Naive thymus-derived CD8-positive, alpha-beta T cell (primary cell): ENCODE measurements at places on chromosomes 7 and 10.

- no peaks in the 10 kb centered on the region for H3K27me3 ChIP-seq
- no peaks in the 10 kb centered on the region for H3K4me1 ChIP-seq
- H3K27ac ChIP-seq, result no peak overlapping the region
- no peak for DNase-seq
- no peaks in the 10 kb centered on the region for H3K36me3 ChIP-seq
Observed at GRCh38 chr10:7738536-7739407, 35.7 kb downstream of the ITIH2 start.

GRCh38 chr10:56063642-56064041 is 297.4 kb downstream of the ZWINT start:
- no peak for DNase-seq
- H3K27me3 ChIP-seq, result no peaks in the 10 kb centered on the region
- no peaks in the 10 kb centered on the region for H3K36me3 ChIP-seq
- no peak overlapping the region for H3K27ac ChIP-seq
- H3K4me3 ChIP-seq, result no peak overlapping the region

- H3K4me1 ChIP-seq, result peaks cover 3% of the 10 kb centered on the region
- no peaks in the 10 kb centered on the region for H3K36me3 ChIP-seq
- H3K4me3 ChIP-seq, result no peak overlapping the region
- no peak overlapping the region for H3K27ac ChIP-seq
Observed at GRCh38 chr7:22386206-22386858, 29.4 kb upstream of the RAPGEF5 start.

DNA sequence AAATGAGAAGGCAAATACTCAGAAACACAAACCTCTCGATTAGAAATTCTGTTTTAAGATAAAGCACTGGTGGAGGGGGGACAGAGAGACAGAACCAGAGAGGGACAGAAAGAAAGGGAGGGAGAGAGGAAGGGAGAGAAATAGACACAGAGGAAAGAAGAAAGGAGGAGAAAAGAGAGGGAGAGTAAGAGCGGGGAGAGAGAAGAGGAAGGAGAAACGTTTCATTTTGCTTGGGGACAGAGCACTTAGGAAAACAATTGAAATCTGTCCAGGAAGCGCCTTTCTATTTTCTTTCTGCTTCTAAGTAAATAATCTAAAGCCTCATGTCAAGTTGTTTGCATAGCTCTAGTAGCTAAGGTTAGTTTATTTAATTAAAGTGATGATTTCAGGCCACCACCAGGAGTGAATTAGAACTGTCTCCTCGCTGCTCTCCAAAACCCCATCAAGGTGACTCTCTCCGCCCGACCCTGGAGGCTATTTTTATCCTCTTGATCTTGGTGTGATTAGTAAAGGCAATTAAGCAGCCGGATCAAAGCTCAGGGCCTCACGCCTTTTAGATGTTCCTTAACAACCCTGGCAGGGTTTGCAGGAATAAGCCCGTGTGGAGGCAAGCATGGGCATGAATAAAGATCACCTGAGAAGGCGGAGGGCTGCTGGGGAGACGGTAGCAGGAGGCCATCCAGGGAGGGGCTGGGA is 73.4 kb upstream of the INSIG1 start:
- DNase-seq, result no peak
- no peaks in the 10 kb centered on the region for H3K36me3 ChIP-seq
- H3K4me1 ChIP-seq, result peaks cover 5% of the 10 kb centered on the region
